8988T (cell line): ENCODE measurements at places on chromosomes 2 and 18.

DNA sequence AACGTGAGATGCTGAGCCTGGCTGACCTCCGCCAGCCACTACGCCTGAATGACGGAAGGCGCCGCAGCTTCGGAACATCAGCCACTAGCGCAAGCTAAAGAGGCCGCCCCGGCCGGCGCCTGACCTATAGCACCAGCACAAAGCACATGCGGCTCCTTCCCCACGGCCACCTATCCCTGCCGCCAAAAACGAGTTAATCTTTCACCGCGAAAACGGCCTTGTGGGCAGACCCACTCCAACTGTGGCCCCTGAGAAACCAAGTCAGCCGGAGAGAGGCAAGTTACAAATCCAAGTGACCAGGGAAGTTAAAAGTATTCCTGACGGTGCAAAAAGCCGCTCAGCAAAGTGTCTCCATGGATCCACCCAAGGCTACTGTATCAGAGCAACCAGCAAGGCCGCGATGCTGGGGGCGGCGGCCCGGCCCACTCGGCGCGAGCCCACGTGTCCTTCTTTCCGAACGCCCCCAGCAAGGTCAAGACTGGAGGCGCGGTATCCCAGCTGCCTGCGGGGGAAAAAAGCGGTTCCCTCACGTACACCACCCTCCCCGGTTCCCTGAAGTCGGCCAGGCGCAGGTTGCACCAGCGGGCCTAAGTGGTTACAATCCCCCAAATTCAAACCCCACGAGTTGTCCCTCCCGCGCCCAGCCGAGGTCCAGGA lies 575 bp downstream of the HSPD1 start:
- DNase-seq, result no peak

DNA sequence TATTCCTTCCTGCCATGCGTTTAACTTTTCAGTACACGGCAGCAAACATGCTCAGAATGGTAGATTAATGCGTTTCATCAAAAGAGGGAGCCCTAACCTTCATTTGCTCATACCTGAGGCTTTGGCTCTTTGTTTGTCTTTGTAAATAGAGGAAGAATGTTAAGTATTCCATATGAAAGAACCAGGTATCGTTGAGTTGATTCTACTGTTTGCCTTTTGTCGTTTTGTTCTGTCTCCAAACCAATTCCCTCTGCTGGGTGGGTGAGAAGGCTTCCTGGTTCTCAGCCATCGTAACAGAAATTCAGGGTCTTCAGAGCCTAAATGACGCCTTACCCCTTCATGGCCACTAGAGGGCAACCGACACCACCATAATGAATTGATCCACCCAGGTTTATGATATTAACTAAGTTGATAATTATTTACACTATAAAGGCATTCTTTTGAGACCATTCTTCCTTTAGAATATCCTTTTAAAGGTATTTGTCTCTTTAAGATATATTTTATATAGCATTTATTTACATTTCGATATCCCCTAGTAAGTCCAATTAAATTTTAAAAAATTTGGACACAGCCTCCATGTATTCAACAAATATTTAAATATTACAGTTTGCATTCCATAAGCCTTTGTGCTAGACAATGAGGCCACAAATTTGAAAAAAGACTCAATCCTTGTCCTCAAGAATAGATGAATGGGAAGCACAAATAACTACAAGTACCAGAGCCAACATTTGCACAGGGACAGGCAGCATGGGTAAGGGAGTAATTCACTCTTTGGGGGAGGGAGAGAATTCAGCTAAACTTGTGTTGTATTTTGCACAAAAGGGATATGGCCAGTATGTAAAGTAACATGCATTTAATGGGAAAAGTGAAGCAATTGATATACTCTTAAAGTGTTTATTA lies 48.1 kb downstream of the TIMM21 start:
- DNase-seq, result no peak

- no peak for DNase-seq
These were observed 1992.5 kb upstream of the PIK3C3 start for GRCh38 chr18:39962546-39962945.

- no peak for DNase-seq
These were observed 317.5 kb upstream of the RAB6C start for GRCh38 chr2:129661935-129662334.

GRCh38 chr2:174608866-174609214 lies 11.2 kb upstream of the WIPF1 start:
- no peak for DNase-seq

DNA sequence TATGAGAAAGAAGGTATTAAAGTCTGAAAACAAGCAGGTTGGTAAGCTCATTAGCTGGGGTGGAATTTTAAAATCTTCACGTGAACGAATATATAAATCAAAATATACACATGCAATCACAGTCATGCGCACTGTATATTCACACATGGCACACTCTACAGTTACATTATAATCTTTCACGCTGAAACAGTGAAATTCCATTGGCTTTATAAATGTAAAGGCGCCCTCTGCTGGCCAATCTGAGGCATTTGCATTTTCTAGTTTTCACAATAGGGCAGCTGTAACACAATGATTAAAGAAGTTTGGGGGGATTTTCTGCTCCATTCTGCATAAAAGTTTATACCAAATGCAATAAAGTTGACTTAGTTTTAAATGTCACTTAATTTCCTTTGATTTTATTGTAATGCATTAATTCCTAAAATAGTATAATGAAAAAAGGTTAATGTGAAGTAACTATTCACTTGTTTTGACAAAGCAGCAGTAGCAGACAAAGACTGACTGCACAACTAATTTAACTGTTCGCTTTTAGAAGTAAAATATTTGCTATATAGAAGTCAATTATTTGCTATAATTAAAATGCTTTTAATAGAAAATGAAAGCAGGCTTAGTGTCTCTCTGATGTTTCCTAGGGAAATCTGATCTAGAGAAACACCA lies 17.2 kb downstream of the IFIH1 start:
- no peak for DNase-seq

DNA sequence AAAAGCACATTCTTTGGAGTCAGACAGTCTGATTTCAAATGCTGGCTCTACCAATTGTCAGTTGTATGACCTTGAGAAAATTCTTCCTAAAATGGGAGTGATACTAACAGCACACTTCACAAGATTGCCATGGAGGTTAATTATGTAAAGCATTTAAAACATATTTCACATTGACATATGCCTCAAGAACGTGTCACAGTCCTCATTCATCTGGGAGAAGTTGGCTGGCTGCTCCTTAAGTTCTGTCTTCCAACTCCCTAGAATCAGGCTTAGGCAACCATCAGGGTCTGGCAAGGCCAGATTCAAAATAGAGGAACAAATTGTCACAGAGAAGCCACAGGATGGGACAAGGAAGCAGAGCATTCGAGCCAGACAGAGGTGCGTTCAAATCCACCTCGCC lies 228.0 kb upstream of the RND3 start:
- no peak for DNase-seq

DNA sequence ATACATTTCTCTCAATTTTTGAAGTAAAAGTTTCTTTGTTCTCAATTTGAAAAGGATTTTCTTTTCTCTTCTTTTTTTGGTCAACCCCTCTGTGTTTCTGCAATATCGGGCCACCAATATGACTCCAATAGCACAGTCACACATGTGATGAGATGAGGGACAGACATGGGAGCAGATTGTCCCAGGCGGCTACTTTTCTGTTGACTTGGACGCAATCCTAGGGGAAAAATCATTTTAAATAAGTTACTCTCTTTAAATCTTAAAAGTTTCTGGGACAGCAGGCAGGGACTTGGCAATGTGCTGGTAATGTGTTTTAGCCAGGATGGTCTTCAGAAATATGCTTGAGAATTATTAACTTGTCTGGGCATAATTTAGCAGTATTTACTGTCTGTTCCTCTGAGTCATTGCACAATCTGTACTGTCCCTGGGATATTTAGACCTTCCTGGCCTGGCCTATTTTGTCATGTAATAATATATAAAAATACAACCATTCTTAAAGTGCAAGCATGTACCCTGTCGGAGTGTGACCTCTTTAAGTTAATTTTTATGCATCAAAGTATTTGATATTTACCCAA lies 388.5 kb upstream of the FANCL start:
- no peak for DNase-seq

DNA sequence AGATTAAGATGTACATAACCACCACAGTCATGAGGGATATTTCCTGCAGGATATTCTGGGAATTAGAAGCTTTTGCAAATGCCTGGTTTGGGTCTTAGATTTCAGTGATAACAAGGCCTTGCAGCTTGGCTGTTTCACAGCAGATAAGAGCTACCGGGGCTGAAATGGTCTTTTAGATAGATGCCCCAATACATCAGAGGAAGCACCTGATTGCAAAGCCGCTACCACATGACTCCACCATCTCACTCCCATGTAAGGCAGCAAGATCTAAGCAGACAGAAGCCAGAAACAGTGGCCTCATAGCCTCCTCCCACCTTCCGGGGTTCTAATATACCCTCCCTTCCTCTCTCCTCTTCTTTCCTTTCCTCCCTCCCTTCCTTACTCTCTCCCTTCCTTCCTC lies 31.1 kb upstream of the EPG5 start:
- DNase-seq, result no peak

DNA sequence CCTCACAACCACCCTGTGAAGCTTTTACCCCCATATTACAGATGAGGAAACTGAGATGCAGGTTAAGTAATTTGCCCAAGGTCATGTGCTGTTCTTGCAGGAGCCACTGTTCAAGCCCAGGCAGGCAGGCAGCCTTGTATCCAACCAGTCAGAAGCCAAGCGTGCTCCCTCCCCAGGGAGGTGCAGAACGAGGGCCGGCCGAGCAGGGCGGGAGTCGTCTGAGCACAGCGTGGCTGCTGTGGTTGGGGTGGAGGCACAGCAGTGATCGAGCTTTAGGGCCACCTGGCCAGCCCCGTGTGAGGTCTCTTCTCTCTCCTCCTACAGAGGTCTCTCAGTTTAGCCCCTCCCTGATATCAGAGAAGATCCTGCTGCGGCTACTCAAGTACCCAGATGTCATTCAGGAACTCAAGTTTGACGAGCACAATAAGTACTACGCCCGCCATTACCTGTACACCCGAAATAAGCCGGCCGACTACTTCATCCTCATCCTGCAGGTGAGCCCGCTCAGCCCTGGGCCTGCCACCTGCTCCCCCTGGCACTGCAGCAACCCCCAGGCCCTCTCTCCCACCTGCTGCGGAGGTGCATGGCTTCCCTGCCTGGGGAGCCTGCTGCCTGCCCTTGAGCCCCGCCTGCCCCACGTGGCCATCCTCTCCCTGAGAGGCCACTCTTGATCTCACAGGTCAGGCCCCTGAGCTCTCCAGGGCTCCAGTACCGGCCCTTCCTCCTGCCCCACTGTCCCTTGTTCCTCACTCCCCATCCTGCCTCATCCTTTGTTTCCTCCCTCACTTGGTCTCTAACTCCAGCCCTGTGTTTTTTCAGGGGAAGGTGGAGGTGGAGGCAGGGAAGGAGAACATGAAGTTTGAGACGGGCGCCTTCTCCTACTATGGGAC lies 17.1 kb upstream of the CNNM3 start:
- no peak for DNase-seq

DNA sequence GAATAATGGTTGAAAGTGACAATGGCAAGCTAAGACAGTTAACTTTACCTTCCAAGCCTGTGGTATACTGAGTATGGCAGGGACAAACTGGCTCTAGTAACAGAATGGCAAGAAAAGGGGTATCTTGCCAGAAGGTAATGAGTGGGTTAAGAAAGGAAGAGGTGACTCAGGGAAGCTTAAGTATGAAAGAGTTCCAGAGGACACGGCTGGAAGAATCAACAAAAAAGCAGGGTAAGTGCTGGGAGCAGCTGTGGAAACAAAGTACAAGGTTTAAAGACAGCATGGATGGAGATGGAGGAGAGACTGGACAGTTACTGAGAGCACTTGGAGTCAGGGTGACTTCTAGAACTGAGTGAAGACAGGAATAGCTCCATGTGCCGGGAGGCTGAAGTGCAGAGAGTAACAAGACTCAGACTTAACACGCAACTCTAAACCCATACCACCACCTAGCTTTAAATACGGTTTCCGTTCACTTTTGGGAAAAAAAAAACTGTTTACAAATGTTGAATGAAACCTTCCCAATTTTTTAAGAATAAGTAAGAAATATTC lies 69.0 kb downstream of the REV1 start:
- no peak for DNase-seq

- DNase-seq, result no peak
These were observed 23.0 kb downstream of the INPP4A start for GRCh38 chr2:98467652-98468051.

GRCh38 chr2:38174646-38175423 lies 98.9 kb upstream of the CYP1B1 start:
- DNase-seq, result no peak

GRCh38 chr2:3443506-3444084 lies 64.1 kb downstream of the TRAPPC12 start:
- DNase-seq, result peak; percentile 45

GRCh38 chr2:66477135-66477842 lies 42.4 kb downstream of the MEIS1 start:
- DNase-seq, result no peak

GRCh38 chr18:51192696-51193095 lies 4.8 kb downstream of the MEX3C start:
- DNase-seq, result no peak

- no peak for DNase-seq
These were observed 896 bp upstream of the SLC8A1 start for GRCh38 chr2:40452786-40453185.

GRCh38 chr2:3062476-3063260 lies 314.9 kb downstream of the EIPR1 start:
- no peak for DNase-seq

DNA sequence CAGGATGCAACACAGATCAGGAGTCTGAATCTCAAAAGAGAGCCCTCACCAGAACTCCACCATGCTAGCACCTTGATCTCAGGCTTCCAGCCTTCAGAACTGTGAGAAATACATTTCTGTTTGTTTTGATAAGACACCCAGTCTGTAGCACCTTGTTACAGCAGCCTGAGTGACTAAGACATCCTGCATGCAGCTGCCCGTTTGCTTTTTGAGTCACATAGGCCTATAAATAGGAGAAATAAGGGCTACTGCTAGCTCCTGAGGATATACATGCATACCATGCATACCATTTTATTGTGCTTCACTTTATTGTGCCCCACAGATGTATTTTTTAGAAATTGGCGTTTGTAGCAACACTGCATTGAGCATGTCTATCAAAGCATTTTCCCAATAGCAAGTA lies 337.8 kb downstream of the CDH2 start:
- DNase-seq, result no peak

GRCh38 chr2:165697748-165698443 lies 96.2 kb downstream of the GALNT3 start:
- no peak for DNase-seq

DNA sequence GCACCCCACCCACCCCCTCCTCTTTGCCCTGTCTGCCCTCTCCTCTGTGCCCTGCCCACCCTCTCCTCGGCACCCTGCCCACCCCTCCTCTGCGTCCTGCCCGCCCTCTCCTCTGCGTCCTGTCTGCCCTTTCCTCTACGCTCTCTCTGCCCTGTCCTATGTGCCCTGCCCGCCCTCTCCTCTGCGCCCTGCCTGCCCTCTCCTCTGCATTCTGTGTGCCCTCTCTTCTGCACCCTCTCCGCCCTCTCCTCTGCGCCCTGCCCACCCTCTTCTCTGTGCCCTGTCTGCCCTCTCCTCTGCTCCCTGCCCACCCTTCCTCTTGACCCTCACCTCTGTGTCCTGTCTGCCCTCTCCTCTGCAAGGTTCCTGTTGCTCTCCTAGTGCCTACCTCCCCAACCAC lies 233.6 kb downstream of the SMAD2 start:
- no peak for DNase-seq

GRCh38 chr18:47586418-47587070 lies 335.1 kb upstream of the SKOR2 start:
- DNase-seq, result no peak
